ENCODE measurements at places on chromosomes 2 and 18.

GRCh38 chr18:35191698-35192025, 49.2 kb upstream of the ZNF397 start:
- DNase-seq: no peak

GRCh38 chr2:95008306-95008705, 17.2 kb upstream of the MAL start:
- DNase-seq: no peak

DNA sequence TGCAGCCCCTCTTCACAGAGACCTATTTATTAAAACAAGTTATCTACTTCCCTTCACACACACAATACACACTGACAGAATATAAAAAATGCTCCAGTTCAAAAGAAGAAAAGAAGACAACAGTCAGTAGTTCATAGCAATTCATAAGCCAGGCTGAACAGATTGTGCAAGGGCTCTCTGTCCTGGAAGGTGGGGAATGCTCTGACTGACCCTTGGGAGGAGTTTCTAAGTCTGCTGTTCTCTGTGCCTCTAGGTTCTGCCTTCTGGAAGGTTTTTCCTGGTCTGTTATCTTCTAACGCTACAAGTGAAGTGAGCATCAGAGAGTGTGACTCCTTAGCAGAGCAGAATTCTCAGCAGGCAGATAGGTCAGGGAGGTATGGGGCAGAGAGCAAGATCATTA, 35.7 kb downstream of the SP3 start:
- no peak for DNase-seq

- no peak for DNase-seq
Observed at GRCh38 chr18:36736094-36736493, 92.7 kb downstream of the TPGS2 start.

DNA sequence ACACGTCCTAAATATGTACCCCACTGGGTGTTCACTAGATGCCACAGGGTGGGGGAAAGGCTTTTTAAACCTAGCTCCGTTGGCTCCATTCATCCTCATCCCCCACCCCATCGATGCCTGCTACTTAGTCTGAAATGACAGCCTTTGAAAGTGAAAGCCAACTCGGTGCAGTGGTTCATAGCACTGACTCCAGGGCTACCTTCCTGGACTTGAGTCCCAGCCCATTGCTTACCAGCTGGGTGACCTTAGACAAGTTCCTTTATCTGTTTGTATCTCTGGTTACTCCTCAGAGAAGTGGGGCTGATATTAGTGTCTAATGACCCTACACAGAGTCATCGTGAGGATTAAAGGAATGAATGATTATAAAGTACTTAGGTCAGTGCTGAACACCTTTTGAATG, 24.4 kb downstream of the EHD3 start:
- no peak for DNase-seq

DNA sequence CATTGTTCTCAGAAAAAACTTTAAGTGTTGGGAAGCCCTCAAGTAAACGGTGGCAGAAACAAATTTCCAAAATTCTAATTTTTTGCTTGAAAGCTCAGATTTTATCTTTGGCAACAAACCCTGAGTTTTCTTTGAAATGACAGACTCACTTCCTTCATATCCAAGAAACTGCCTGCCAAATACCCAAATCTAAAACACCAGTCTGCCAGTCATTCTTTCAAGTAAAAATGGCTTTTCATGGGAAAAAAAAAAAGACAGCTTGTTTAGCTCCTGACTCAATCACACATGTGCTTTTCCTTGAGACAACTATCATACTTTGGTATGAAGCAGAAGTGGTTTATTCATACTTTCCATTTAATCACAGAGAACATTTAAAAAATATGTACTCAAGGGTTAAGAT, 40.6 kb upstream of the CSRNP3 start:
- DNase-seq: no peak

DNA sequence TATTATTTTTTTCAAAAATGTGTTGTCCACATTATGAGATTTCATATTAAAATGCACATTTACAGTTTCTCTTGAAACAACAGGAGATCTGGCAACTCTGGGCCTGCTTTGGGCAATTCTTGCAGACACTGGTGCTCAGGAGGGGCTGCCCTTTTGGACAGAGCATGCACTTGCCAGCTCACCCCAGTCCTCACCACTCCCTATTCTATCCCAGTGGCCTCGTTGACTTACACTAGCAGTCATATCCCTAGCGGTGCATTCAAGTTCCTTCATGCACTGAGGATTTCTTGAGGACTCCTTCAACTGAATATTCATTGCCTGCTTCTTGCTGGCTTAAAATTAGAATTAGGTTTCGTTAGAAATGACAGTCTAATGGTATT, 87.9 kb upstream of the FHL2 start:
- DNase-seq: no peak

GRCh38 chr2:167924556-167924955, 322.8 kb downstream of the STK39 start:
- no peak for DNase-seq

DNA sequence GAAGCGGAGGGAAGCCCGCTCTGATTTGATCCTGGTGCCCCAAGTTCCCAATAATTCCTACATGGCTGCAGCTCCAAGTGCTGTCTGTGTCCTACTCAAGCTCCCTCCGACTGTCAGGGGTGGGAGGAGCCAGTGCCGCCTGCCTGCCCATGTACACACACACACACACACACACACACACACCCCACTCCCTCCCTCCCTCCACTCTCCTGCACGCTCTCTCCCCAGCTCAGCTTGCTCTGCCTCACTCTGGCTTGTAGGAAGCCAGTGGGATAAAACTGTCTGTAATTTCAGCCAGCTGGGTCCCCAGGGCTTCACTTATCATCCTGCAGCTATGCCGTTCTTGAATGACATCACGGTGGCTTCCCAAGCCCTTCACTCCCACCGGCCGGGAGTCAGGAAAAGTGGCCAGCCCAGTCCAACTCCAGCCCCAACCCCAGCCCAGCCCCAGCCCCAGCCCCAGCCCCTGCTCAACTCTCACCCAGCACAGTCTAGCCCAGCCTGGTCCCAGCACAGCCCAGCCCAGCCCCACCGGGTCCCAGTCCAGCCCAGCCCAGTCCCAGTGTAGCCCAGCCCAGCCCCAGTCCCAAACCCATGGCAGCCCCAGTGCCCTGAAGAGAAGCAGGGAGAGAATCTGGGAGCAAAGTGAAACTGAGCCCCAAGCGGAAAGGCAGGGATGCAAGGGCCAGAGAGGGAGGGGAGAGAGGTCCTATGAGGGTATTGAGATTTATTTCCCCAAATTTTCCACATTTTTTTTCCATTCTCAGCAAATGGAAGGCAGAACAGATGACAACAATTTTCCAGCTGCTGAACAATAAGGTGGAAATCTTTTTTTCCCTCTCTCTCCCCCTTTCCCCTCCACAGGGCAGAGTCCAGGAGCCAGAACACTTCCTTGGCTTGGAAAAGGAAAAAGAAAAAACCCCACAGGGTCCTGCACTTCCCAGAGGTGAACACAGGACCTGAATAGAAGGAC, 144.0 kb downstream of the TNS1 start:
- no peak for DNase-seq

DNA sequence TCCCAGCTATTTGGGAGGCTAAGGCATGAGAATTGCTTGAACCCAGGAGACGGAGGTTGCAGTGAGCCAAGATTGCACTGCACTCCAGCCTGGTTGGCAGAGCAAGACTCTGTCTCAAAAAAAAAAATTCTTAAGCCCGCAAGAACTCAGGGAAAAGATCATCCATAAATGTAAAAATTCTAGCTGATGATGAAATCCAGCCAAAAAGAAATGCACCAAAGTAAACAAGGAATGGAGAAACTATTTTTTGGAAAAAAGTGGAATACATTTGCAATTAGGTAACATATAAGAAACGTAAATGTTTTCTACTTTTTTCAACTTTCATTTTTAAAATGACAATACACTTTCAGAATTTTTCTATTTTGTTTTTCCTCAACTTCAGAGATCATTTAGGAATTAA, 61.3 kb downstream of the ASXL2 start:
- no peak for DNase-seq

- no peak for DNase-seq
Observed at GRCh38 chr2:85755122-85756027, 1.6 kb downstream of the ATOH8 start.

- DNase-seq: no peak
Observed at GRCh38 chr2:202064171-202064880, 8.7 kb upstream of the KIAA2012 start.

GRCh38 chr2:7967707-7968405, 714.0 kb upstream of the ID2 start:
- no peak for DNase-seq

GRCh38 chr2:145961846-145962245, 1441.9 kb upstream of the ZEB2 start:
- DNase-seq: no peak

- no peak for DNase-seq
Observed at GRCh38 chr2:241312082-241312481, 3.4 kb downstream of the HDLBP start.

DNA sequence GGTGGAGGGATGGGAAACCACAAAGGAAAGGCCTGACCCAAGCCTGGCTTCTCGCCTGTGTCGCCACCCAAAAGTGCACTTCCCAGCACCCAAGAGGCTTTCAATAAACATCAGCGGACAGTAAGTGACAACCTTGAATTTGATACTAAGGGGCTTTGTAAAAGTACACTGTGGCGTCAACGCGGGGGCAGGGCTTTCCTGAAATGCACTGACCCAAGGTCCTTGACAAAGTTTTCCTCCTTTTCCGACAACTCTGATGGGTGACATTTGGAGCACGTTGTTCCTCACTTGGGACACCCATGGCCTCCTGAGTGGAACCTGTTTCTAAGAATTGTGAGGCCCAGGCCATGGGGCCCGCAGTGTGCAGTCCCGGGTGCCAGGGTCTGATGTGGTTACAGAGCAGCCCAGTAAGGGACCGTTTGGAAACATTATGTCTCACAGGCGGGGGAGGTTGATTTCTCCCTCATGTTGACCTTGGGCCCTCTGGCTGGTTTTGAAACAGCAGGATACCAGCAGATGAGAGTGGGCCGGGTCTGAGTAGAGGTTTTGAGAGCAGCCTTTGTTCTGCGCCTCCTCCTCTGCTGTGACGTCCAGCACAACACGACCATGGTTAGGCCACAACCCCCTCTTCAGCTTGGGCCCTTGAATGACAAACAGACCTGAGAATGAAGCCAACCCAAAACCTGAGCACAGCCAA, 2.8 kb upstream of the ZBTB14 start:
- DNase-seq: no peak

GRCh38 chr2:210752532-210752931, 196.1 kb downstream of the CPS1 start:
- no peak for DNase-seq

GRCh38 chr2:238446371-238446770, 19.6 kb downstream of the ASB1 start:
- DNase-seq: no peak

DNA sequence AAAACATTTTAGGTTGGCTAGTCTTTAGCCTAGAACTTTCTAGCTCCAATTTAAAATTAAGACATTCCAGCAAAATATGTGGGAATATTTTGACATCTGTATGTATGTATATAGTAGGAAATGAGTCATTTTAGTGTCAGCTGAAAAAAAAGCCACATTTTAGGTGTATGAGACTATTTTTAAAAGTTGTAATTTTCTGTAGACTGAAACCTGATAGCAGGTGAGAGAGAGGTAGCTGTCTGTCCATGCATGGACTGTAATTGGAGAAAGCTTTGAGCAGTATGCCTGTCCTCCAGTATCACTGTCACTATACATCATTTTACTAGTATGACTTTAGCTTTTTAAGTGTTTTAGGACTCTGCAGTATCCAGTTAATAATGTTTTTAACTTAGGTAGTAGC, 26.1 kb upstream of the PPP1R1C start:
- DNase-seq: no peak

- no peak for DNase-seq
Observed at GRCh38 chr2:174312581-174313234, 22.0 kb upstream of the SP9 start.

DNA sequence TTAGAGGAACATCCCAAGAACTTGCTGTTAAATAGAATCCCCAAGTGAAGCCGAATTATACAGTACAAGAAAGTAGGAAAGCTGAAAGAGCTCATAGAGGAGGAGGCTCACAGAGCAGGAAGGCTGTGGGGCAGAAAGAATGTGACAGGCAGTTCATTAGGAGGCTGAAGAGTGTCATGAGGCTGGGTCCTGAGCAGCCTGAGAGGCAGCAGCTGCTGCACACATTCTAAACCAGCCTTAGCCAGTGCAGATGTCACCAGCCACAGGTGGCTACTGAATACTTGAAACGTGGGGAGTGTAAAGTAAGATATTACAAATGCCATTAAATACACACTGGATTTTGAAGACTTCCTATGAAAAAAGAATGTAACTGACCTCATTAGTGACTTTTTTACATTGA, 490.2 kb upstream of the KLHL29 start:
- no peak for DNase-seq

GRCh38 chr18:23885750-23886149, 128.8 kb upstream of the TTC39C start:
- no peak for DNase-seq

- no peak for DNase-seq
Observed at GRCh38 chr18:68642003-68642402, 72.9 kb downstream of the TMX3 start.

GRCh38 chr2:35787302-35788031, 568.1 kb upstream of the CRIM1 start:
- no peak for DNase-seq

Measured in stimulated activated CD8-positive, alpha-beta memory T cell treated with anti-CD3 and anti-CD28 coated beads, Interleukin-4, amount 100 ng/mL, for 1 hour (primary cell).